ENCODE measurements at places on chromosomes 5 and 9.

GRCh38 chr9:129184596-129185122 is 6.6 kb upstream of the IER5L start:
- DNase-seq = no peak

DNA sequence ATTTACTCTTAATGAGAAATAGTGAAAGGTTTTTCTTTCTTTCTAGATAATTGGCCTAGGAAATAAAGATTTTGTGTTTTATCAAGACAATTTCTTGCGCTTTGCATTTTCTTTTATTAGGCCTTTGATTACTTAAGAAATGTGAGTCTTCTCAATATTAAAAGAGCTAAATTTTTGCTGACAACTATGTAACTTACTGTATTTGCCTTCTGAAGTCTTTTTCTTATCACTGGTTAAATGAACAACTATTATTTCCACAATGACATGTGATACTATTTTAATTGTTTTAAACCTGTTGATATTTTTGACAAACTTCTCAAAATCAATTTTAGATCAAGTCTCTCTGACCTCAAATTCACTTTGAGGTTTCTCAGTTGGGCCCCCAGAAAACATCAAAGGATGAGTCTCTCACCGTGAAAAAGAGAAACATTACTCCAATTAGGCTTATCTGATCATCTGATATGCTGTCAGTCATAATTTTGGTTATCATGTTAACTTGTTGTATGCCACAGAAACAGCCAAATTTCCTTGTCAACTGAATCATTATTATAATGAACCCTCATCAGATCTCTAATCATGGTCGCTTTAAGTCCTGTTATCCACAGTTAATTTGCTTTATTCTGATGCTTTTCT is 48.8 kb downstream of the RAPGEF1 start:
- no peak for DNase-seq

DNA sequence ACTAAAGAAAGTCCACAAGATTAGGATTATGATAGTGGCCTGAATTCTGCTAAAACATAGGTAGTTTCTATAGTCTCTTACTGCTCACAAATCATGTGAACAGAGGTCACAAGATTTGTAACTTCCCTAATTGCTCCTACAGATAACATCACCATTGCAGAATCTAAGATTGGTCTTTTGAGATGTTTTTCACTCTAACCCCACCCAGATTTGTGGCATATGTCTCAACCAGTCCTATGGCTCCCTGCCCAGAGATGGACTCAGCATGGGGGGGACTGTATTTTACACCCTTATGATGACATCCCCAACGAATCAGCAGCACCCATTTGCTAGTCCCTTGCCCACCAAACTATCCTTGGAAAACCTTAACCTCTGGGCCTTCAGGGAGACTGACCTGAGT is 1046.2 kb downstream of the CDH12 start:
- no peak for DNase-seq

- DNase-seq = no peak
These were observed 3.4 kb downstream of the ADGRD2 start for GRCh38 chr9:124453586-124454191.

GRCh38 chr5:32273821-32274220 is 38.9 kb downstream of the MTMR12 start:
- DNase-seq = no peak

GRCh38 chr9:127854184-127854806 is at the start of gene ENG:
Gene ENG, minus strand, starts transcription at chr9:127854658. Its CDS starts 303 bp downstream, at chr9:127854355.
- no peak for DNase-seq

- DNase-seq = no peak
These were observed 688.2 kb upstream of the CDH6 start for GRCh38 chr5:30505014-30505886.

DNA sequence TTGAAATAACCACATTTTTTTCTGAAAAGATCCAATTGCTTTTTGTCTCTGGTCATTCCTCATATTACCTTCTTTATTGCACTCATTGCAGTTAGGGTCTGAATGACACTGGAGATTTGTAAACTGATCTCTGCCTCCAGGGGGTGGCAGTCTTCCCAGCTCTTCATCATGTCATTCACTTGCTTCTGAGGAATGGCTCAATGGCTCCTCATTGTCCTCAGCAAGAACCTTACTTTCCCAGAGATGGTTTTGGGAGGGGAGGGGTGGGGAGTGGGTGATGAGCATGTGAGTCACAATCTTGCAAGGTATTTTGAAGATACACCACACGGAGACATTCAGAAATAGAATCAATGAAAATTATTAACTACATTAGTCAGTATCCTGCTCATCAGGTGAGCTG is 159.8 kb upstream of the GAS1 start:
- DNase-seq = no peak

DNA sequence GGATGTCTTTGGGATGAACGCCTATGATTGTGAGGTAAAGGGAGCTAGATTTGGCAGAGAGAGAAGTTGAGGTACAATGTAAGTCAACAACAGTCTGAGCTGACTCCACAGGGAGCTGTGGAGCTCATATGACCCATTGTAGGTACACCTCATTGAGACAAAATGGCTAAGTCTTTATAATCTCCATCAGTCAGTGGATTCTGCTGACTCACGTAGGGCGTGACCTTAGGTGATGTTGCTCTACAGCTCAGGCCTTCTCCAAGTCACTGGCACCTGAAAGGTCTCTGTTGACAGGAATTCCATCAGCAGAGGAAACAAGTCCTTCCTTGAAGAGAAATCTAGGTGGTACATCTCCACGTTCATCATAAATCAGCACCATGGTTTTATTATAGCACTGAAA is 118.2 kb upstream of the PRR16 start:
- DNase-seq = no peak

DNA sequence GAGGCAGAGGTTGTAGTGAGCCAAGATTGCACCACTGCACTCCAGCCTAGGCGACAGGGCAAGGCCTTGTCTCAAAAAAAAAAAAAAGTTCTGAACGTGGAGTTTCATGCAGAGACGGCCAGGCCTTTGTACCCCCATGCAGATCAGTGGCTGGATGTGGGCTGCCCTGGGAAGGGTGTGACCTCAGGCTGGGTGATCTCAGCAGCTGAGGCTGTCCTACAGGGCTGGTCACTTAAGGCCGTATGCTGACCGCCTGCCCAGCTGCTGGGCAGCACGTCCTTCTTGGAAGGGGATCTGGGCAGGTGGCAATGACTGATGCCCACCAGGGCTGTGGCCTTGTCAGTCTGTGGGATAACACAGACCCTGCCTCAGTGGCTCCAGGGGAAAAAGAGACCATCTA is 37.2 kb upstream of the GRHPR start:
- no peak for DNase-seq

- DNase-seq = no peak
These were observed 26.9 kb upstream of the FAM120AOS start for GRCh38 chr9:93480262-93480661.

DNA sequence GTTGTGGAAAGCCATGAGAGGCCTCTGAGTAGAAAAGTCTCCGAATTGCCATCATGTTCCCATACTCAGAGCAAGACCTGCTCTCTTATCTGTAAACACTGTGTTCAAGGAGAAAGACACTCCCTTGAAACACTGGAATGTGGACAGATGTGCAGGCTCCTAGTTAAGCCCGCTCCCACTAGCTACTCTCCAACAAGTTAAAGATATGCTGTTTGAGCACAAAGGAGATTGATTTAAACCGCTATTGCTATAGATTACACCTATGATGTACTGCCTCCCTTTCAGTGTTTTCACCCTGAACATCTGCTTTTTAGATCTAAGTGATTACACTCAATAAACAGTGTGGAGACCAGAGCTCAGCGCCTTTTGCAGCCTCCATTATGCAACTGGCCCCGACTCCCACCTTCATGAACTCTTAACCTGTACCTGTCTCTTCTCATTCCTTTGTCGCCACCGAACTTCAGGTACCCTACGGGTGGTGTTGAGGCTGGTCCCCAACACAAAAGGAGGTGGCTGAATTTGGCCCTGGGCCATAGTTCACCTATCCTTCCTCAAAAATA is 47.5 kb downstream of the TMEM245 start:
- no peak for DNase-seq

GRCh38 chr5:54398191-54398590 is 57.3 kb upstream of the HSPB3 start:
- DNase-seq = no peak

DNA sequence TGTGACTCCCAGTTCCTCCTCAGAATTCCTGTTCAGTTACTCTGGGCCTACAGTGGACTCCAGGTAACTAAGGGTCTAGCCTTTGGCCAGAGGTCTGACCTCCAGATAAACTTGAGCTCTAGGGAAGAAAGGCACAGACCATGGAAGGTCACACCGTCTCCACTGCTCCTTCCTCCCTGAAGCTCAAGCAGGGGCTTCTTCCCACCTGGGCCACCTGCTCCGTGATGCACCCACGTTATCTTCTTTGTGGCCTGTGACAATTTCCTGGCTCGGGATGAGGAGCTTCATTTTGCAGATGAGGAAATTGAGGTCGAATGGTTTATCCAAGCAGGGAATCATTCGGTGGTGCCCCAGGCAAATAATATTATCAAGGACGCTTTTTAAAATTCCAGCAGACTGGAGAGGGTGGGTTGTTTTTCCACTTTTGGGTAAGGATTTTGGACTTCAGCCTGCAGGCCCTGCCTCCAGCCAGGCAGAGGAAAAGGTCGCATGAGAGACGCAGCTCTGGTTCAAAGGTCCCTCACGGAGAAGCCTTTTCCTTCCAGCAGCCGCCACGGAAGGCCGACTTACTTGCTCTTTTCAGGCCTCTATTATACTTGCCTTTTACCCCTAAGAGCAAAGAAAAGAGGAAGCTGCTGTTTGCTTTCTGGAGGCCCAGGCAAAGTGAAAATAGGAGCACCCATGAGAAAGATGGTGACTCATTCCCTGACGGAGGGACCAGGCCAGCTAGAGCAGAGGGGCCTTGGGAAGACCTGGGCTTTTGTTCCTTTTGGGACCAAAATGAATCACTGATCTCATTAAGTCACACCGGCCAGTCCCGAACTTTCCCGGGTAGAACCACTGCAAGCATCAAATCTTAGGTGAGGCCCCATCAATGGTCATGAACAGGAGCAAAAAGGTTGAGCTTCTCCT is 22.8 kb upstream of the DUSP1 start:
- DNase-seq = no peak

- DNase-seq = no peak
These were observed 61.4 kb upstream of the GAS1 start for GRCh38 chr9:87008667-87009066.

- no peak for DNase-seq
These were observed 392.1 kb downstream of the DTWD2 start for GRCh38 chr5:118596255-118596654.

- DNase-seq = no peak
These were observed 57.7 kb downstream of the DCP2 start for GRCh38 chr5:113034182-113034773.

- DNase-seq = no peak
These were observed 3.2 kb upstream of the ANXA1 start for GRCh38 chr9:73148447-73148937.

- DNase-seq = no peak
These were observed 9.8 kb downstream of the TNIP1 start for GRCh38 chr5:151071021-151071420.

GRCh38 chr5:100275631-100276030 is 259.5 kb upstream of the FAM174A start:
- no peak for DNase-seq

- DNase-seq = no peak
These were observed 792.4 kb downstream of the PTPRD start for GRCh38 chr9:9820436-9820835.
